ENCODE measurements at places on chromosomes 6 and 20.

GRCh38 chr6:2743280-2744208 is 7.2 kb downstream of the MYLK4 start:
- no peak for DNase-seq

- DNase-seq = no peak
These were observed 31.4 kb downstream of the NHSL1 start for GRCh38 chr6:138467901-138468300.

DNA sequence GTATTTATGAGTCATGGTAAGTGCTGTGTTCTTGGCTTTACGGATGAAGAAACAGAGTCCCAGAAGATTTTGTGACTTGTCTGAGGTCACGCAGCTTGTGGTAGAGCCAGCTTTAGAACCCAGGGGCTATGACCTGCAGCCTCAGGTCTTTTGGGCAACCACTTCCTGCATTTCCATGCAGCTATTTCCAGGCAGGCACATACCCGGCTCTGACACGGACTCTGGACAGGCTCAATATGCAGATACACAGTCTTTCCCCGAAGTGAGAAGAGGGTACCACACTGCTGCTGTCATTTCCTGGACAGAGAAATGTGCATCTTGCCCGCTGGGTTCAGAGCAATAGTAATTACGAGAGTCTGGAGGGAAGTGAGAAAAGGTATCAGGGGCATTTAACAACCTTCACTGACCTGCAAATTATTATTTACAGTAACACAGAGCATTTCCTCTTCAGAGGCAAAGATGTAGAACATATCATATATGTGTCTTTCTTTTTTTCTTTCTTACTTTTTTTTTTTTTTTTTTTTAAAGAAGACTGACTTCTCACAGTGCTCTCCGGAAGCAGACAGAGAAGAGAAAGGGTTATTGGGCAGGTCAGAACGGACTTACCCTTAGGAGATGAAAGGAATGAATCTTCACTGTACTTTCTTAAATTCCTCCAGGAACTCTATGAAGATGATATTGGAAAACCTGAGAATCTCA is 185.1 kb downstream of the CLIC5 start:
- no peak for DNase-seq

GRCh38 chr6:18186033-18186432 is 30.8 kb downstream of the KDM1B start:
- no peak for DNase-seq

- no peak for DNase-seq
These were observed 12.1 kb downstream of the MYLK2 start for GRCh38 chr20:31831211-31831610.

GRCh38 chr6:16964553-16965499 is 137.0 kb upstream of the STMND1 start:
- DNase-seq = peak; percentile 49

- DNase-seq = no peak
These were observed 108.5 kb downstream of the MMS22L start for GRCh38 chr6:97174471-97174870.

DNA sequence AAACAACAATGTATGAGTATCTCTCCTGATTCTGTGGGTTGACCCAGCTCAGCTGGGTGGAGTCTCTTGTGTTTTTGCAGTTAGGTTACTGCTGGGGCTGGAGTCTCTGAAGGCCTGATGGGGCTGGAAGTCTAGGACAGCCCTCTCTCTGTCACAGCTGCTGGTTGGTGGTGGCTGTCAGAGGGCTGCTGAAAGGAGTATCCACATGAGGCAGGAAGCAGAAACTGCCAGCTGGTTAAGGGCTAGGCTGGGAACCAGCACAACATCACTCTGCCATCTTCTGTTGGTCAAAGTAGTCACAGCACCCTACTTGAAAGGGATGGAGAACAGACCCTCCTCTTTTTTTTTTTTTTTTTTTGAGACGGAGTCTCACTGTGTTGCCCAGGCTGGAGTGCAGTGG is 10.0 kb upstream of the PACSIN1 start:
- DNase-seq = no peak

- DNase-seq = no peak
These were observed 7.3 kb upstream of the TFAP2A start for GRCh38 chr6:10421921-10422736.

- DNase-seq = no peak
These were observed 7.9 kb downstream of the SNX9 start for GRCh38 chr6:157831018-157831369.

- no peak for DNase-seq
These were observed 3.9 kb upstream of the MICB start for GRCh38 chr6:31493875-31494694.

Data from astrocyte of the cerebellum (primary cell).